ENCODE measurements at places on chromosomes 1 and 21.

GRCh38 chr1:39901464-39901713 lies 328 bp downstream of the MYCL start:
- no peak for DNase-seq

DNA sequence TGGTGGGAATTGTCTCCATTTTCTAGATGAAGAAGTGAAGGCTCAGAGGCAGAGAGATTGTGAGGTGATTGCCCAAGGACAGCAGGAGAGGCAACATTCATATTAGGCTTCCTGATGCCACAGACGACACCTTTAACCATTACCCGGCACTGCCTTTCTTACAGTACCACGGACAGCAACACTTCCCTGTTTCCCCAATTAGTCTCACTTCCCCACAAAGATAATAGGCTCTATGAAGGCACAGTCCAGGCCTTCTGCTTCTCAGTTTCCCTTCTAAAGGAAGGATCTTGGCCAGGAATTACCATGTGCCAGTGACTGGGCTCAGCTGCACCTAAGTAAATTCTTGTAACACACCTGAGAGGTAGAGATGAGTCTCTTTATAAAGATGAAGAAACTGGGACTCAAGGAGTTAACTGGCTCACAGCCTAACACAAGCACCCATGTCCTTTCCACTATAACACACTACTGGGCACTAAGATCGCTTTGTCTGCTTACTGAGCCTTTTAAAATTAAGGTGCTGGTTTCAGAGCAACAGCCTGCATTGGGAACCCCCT lies 9.6 kb downstream of the IGSF9 start:
- DNase-seq, result no peak

DNA sequence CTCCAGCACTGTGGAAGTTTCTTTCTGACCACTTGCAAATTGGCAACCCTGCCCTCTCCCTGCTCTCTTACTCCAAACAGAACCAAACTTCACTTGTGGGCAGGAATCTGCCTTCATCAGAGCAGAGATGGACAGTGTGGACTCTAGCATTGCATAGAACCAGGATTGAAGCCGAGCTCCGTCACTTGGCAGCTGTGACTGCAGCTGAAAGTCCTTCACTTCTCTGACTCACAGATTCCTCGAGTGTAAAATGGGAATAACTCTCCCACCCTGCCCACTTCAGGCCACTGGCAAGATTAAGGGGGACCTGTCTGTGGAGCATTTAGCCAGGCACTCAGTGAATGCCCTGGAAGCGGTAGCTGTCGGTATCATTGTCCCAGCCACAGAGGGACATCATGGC lies 75.7 kb upstream of the ZBTB40 start:
- DNase-seq, result no peak

- no peak for DNase-seq
These were observed 50.2 kb downstream of the GADD45A start for GRCh38 chr1:67735206-67735605.

DNA sequence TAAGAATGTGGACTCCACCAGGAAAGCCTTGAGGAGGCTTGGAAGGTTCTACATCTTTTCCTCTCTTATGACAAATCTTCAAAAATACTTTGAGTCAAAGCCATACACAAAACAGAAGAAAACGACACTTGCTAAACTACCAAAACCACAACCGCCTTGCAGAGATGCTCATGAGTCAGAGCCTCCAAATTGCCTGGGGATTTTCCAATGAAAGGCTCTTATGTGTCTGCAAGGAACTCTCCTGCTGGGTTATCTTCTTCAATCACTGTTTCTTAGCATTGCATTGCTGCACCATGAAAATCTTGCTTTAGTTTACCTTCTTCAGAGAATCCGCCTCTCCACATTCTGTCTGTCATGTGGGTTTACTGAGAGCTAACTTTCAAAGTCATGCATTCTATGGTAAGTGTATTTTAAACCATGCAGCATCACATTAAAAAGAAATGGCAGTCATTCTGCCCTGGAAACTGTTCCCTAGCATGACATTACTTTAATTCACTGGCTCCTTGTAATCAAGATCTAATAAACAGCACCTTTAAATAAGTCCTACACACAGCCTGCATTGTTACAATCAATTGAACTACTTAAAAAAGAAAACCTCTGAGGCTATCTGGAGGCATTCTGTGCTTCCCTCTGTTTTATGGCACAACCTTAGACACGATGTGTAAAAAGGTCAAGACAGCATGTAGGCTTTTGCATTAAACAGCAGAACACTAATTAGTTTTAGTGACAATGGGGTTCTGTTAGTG lies 210.0 kb upstream of the FOXD3 start:
- DNase-seq, result peak; percentile 16

GRCh38 chr21:44681861-44682579 lies at the start of gene KRTAP12-1:
TSS of gene KRTAP12-1 (minus strand) at chr21:44682163. CDS start at chr21:44682123, 40 bp downstream.
- DNase-seq, result no peak

- DNase-seq, result no peak
These were observed 244.4 kb downstream of the MATN1 start for GRCh38 chr1:30478799-30479563.

- DNase-seq, result no peak
These were observed 10.7 kb downstream of the EPHX1 start for GRCh38 chr1:225820522-225821120.

- no peak for DNase-seq
These were observed 7.7 kb upstream of the CD5L start for GRCh38 chr1:157849229-157849875.

- no peak for DNase-seq
These were observed 84.9 kb downstream of the PIGK start for GRCh38 chr1:77134359-77134758.

DNA sequence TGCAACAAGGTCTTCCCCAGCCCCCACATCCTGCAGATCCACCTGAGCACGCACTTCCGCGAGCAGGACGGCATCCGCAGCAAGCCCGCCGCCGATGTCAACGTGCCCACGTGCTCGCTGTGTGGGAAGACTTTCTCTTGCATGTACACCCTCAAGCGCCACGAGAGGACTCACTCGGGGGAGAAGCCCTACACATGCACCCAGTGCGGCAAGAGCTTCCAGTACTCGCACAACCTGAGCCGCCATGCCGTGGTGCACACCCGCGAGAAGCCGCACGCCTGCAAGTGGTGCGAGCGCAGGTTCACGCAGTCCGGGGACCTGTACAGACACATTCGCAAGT lies 3.8 kb downstream of the ZBTB18 start:
- no peak for DNase-seq

- no peak for DNase-seq
These were observed 213.8 kb downstream of the DUSP10 start for GRCh38 chr1:221527886-221528624.

DNA sequence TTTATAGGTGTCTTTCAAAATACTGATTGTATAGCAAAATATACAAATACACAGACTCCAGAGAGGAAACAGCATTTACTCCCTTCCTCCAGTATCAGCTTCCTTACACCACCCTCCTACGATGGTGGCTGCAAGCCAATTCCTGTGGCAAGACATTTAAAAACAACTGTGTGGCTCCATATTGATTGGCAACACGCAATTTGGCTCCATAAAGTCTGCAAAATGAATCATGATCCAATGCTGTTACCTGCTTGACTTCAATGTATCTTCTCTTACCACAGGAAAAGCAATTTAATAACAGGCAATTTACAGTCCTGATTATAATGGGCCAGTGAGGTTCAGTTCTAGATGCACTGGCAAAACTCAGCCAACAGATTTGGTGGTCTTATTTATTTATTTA lies 19.7 kb upstream of the ATP6V1G3 start:
- DNase-seq, result no peak

DNA sequence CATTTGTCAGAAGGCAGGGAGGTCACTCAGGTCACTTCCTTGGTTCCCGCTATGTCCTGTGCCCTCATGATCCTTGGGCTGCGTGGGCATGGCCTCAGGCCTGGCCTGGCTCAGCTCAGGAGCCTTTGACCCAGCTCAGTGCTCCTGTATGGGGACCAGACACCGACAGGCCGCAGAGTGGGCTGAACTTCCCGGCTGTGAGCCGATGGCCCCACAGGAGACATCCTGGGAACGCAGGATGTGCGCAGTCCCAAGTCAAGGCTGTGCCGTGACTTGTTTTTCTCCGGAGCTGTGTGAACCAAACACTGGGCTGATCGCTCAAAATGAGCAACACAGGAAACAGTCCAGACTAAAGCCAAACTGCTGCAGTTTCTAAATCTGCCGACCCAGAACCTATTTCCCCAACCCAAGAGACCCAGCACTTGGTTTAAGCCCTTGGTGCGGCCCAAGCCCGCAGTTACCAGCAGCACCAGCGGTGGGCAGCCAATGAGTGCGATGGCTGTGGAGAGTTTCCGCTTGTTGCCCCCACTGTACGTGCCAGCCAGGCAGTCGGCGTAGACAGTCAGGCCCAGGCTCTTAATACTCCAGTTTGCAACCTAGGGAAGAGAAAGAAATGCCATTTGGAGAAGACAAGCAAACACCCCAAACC lies 92.3 kb upstream of the GCLM start:
- DNase-seq, result no peak

- DNase-seq, result no peak
These were observed 185.8 kb downstream of the NRIP1 start for GRCh38 chr21:14878971-14879370.

DNA sequence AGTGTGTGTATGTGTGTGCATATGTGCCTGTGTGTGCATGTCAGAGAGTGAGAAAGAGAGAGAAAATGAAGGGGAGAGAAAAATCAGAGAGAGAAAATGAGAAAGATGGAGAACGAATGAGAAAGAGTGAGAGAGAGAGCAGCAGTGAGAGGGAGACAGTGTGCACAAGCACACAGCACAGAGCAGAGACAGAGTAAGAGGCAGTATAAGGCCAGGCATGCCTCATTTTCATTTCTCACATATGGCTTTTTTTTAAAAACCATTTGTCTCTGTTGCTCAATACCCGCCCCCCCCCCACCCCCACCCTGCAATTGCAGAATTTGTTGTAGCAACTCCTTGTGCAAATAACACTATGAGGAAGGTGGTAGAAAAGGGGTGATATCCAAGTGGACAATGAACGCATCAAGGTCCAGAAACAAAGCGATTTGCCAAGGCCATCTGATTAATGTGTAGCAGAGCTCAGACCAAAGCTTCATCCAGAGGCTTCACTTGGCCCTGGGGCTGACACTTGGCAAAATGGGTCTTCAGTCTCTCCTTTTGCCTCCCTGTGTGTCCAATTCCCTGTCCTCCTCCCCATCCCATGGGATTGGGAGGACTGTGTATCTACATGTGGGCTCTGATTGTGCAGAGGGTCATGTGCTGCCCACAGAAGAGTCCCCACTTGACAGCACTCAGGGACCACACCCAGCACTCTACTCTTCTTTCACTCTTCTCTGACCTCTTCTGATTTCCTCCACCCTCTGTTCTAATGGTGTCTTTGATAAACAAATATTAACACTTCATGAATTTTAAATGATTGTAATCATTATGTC lies 38.9 kb upstream of the HSD3B1 start:
- no peak for DNase-seq

- no peak for DNase-seq
These were observed 8.2 kb upstream of the PEAR1 start for GRCh38 chr1:156885314-156885713.

DNA sequence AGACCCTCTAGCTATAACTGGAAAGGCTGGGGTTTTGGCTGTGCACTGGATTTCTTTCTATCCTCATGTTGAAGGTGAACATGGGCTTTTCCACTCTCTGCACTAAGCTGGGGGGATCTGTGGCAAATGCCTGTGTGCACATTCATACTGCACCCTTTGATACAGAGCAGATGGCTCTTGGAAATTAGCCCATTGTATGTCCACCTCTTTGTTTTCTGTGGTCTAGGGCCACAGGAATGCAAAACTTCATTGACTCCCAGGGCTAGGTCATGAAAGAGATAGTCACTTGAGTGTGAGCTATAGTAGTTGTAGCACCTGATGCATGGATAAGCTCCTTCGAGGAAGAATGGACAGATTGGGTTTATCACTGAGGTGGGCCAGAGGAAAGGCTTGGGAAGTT lies 5.7 kb upstream of the OR14A16 start:
- DNase-seq, result no peak

DNA sequence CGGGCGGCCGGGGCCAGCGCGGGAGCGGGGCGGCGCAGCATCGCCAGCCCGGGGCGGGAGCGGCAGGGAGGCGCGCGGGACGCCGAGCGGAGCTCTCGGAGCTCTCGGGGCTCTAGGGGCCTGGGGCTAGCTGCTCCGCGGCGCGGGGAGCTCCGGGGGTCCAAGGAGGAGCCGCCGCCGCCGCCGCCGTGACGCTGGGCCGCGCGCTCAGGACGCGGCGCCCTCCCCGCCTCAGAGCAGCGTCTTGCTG lies 147 bp downstream of the CLSTN1 start:
- no peak for DNase-seq

- peak; percentile 32 for DNase-seq
These were observed 84.9 kb upstream of the CD1D start for GRCh38 chr1:158095737-158096335.

DNA sequence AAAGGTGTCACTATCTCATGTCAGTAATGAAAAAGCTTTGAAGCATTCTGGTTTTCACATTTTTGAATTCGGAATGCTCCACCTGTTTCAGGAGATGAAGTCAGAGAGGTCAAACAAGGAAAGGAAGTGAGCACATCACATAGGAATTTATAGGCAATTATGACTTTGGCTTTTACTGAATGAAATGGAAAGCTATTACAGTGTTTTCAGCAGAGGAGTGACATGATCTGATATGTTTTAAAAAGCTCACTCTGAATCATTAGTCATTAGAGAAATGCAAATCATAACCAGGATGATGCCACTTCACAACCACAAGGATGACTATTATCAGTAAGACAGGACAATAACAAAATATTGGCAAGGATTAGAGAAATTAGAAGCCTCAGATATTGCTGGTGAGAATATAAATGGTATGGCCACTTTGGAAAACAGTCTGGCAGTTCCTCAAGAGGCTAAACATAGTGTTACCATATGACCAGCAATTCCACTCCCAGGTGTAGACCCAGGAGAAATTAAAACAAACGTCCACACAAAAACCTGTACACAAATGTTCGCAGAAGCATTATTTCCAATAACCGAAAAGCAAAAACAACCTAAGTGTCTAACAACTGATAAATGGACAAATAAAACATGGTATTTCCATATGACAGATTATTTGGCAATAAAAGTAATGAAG lies 7.5 kb downstream of the TAF1A start:
- peak; percentile 64 for DNase-seq

GRCh38 chr1:84956655-84957054 lies 40.3 kb downstream of the MCOLN2 start:
- no peak for DNase-seq

GRCh38 chr21:43325968-43326715 lies 100.8 kb downstream of the SIK1 start:
- DNase-seq, result no peak

DNA sequence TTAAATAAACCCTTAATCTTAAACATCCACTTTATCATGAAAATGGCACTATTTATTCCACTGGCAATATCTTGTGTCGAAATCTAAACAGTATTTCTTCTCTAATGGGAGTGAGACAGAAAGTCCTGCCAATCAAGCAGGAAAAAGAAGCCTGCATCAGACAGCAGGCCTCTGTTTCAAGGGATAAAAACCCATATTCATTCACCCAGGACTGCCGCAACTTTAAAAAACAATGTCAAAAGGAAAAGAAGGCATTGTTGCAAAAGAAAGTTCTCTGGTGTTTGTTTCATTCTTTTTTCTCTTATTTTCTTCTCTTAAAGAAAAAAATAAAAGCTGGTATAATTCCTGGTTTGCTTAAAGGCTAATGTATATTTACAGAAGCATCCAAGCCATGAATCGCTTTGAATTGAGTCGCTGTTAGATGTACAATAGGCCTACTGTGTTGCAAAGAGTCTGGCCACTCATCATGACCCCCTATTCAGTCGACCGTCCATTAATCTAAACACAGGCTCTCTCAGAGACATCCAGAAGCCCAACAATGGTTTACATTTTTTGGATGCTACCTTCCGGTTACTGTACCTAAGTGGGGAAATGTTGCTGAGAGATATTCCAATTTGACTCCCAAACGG lies 48.7 kb upstream of the ZC3H11B start:
- DNase-seq, result no peak

All from kidney glomerular epithelial cell (primary cell).